ENCODE measurements at places on chromosomes 16 and 17.
A peak's percentile ranks its signal among the peaks of the same experiment; 100 is the strongest.

- DNase-seq = peak; percentile 96
Measured at GRCh38 chr16:89395150-89396142, 94.9 kb downstream of the ANKRD11 start.

DNA sequence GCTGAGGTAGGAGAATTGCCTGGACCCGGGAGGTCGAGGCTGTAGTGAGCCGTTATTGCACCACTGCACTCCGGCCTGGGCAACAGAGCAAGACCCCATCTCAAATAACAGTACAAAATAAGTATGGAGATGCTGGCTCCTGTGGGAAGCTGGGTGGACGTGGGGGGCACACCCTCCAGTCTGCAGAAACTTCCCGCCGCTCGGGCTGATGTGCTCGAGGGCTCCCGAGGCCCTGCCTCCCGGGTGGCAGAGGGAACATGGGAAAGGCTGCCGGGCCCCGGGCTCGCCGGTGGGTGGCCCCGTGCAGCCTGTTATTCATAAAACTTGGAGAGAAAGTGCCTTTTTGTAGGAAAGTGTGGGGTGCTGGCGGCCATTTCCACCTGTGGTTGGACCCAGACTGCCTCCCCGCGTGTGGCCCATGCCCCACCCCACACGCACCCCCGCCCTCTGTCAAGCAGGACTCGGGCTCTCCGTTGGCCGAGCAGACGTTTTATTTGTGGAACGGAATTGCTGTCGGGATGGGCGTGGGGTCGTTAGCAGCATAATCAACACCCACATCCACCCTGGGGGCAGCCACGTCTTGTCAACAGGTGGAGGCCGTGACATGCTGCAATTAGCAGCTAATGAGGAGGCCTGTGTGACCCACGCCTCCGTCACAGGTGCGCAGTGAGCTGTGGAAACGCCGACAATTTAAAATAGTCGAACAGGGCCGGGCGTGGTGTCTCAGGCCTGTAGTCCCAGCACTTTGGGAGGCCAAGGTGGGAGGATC is 7.4 kb upstream of the CIAO3 start:
- DNase-seq = no peak

DNA sequence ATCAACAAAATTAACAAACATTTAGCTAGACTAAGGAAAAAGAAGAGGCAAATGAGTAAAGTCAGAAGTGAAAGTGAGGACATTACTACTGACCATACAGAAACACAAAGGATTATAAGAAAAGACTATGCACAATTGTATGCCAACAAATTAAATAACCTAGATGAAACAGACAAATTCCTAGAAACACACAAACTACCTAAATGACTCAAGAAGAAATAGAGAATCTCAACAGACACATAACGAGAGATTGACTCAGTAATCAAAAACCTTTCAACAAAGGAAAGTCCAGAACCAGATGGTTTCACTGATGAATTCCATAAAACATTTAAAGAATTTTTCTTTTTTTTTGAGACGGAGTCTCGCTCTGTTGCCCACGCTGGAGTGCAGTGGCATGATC is 35.7 kb upstream of the MYLK3 start:
- peak; percentile 16 for DNase-seq

GRCh38 chr16:28010671-28011070 is 52.8 kb downstream of the GSG1L start:
- DNase-seq = no peak

GRCh38 chr17:67994817-67995569 is 1.3 kb downstream of the C17orf58 start:
- peak; percentile 63 for DNase-seq

DNA sequence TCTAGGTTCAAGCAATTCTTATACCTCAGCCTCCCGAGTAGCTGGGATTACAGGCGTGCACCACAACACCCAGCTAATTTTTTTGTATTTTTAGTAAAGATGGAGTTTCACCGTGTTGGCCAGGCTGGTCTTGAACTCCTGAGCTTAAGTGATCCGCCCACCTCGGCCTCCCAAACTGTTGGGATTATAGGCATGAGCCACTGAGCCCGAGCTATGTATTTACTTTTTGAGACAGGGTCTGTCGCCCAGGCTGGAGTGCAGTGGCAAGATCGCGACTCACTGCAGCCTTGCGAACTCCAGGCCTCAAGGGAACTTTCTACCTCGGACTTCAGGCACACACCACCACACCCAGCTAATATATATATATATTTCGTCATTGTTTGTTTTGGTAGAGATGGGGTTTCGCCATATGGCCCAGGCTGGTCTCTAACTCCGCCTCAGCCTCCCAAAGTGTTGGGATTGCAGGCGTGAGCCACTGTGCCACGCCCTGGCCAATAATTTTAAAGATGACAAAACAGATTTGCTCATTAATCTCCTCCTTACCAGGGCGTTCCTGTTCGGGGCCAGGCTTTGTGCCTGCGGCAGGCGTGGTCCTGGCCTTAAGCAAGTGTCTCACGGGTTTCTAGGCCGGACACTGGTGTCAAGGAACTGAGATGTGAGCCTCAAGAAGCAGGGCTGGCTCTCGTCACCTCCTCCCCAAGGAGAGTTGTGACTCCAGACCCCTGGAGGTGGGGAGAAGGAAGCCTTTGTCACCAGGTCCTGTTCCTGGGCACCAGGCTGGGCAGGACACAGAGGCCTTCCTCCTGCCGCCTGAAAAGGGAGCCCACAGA is 4.3 kb upstream of the NPW start:
- no peak for DNase-seq

GRCh38 chr16:51049678-51050376 is 101.2 kb downstream of the SALL1 start:
- no peak for DNase-seq

DNA sequence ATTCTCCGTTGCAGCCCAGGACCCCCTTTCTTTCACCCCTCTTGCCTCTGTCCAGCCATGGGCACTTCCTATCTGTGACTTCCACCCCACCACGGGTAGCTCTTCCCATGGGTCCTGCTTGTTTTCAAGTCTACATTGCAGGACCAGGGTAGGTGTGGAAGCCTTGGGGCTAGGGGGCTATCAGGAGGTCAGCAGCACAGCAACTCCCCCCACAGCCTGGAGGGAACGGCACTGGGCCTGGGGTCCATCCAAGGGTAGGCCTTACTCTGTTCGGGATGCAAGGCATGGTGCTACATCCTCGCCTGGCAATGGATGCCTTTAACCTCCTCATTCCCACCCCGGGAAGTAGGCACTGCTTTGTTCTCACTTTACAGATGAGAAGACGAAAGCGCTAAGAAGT is 109.3 kb downstream of the IRX5 start:
- DNase-seq = no peak

GRCh38 chr17:7138800-7139381 is 24.3 kb upstream of the ASGR2 start:
- DNase-seq = no peak

GRCh38 chr17:81251709-81252301 is 12.7 kb downstream of the NDUFAF8 start:
- no peak for DNase-seq

- DNase-seq = no peak
Measured at GRCh38 chr17:10956821-10957220, 118.9 kb upstream of the PIRT start.

GRCh38 chr17:70581459-70581858 is 412.1 kb downstream of the KCNJ2 start:
- no peak for DNase-seq

DNA sequence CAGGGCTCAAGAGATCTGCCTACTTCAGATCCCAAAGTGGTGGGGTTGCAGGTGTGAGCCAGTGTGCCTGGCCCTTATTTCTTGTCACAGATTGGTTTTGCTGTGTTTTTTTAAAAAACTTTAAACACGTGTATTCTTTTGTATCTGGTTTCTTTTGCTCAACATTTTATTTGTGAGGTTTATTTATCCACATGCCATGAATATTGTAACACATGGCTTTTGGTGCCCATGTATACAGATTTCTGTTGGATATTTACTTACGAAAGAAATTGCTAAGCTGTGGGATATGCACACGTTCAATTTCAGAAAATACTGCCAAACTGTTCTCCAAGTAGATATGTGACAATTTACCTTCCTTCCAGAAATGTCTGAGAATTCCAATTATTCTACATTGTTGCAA is 18.7 kb upstream of the IL34 start:
- no peak for DNase-seq

DNA sequence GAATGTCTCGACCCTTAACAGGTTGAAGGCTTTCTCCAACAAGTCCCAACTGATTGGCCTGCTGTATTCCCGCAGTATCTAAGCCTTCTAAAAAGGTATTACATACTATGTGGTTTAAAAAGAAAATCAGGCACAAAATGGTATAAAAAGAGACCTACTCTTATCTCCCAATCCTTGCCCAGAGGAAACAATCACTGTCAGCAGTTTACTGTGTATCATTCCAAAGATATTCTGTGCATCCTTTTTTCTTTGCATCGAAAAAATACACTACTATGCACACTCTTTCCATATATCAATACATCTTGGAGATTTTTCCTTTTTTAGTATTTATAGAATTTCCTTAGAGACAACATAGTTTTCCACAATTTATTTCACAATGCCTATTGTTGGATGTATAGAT is 118.8 kb upstream of the TBX2 start:
- DNase-seq = no peak

DNA sequence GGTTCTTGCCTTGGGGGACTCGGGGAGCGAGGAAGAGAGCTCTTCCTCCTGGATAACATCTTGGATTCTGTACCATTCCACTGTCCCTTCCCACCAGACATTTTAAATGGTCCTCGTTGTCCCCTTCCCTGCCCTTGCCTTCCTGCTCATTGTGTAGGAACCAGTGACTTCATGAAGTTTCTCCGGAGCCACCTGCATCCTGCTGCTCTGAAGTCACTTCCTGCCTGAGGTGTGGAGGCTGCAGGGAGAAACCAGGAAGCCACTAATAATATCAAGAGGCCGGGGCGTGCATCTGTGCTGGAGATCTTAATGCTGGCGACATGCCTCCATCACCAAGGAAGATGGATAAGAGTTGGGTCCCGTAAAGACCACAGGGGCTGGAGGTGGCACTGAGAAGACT is 6.2 kb upstream of the SLC16A13 start:
- no peak for DNase-seq

DNA sequence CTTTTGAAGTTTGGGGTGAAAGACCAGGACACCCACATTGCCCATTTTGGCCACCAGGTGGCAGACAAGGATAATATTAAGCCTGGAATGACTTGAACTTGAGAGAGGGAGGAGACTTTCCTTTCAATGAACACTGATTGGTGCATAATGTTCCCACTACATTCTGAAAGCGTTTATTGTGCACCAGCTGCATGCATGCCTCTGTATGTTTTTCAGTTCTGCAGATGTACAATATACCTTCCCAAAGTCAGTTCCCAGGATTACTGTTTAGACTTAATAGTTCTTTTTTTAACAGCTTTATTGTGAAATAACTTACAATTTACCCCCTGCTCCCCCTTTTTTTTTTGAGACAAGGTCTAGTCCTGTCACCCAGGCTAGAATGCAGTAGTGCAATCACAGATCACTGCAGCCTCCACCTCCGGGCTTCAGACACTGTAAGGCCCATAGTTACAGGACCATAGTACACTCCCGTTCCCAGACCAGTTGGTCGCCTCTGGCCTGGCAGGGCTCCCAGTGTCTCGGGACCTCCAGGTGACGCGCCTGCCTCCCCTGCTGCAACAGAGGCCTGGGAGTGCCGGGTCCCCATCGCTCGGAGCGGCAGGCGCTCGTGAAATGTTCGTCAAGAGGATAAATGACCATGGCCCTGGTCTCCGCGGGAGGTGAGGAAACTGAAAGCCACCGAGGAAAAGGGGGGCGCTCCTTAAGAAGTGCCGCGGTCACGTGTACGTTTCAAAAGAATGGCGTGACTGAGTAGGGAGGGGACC is 12.2 kb downstream of the CES2 start:
- DNase-seq = peak; percentile 78

DNA sequence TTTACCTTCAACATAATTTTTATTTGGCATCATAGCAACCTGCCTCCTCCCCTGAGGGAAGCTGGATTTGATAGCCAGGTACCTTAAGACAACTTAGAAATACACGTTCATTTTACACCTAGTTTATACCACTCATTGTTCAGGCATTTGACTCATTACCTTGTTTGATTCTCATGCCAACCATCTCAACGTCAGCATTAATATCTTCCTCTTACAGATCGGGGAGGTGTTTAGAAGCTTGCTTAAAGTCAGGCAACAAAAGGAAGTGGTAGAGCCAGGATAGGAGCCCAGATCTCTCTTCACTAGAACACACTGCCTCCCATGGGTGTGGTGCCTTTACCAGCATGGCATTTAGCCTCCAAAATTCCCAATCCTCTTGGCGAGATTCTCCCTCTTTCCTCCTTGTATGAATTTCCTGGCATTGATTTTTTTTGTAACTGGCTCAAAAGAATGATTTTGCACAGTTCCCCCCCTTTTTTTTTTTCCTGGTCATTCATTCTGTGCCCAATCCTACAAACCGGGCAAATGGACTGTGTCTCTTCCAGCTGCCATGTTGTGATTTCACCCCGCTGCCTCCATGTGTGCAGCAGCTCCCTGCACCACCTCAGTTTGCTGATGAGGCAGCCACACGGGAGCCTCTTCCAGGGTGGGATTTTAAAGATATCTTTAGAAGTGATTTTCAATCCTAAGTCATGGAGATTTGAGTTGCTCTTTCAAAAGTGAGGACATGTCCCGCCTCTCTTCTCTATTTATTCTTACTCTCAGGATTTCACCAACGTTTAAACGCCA is 383.6 kb downstream of the UTP18 start:
- no peak for DNase-seq

- no peak for DNase-seq
Measured at GRCh38 chr16:78386557-78387324, 287.3 kb downstream of the WWOX start.

- no peak for DNase-seq
Measured at GRCh38 chr16:68296291-68296690, 14.5 kb downstream of the SLC7A6OS start.

GRCh38 chr16:54437401-54437800 is 150.8 kb upstream of the IRX3 start:
- no peak for DNase-seq

DNA sequence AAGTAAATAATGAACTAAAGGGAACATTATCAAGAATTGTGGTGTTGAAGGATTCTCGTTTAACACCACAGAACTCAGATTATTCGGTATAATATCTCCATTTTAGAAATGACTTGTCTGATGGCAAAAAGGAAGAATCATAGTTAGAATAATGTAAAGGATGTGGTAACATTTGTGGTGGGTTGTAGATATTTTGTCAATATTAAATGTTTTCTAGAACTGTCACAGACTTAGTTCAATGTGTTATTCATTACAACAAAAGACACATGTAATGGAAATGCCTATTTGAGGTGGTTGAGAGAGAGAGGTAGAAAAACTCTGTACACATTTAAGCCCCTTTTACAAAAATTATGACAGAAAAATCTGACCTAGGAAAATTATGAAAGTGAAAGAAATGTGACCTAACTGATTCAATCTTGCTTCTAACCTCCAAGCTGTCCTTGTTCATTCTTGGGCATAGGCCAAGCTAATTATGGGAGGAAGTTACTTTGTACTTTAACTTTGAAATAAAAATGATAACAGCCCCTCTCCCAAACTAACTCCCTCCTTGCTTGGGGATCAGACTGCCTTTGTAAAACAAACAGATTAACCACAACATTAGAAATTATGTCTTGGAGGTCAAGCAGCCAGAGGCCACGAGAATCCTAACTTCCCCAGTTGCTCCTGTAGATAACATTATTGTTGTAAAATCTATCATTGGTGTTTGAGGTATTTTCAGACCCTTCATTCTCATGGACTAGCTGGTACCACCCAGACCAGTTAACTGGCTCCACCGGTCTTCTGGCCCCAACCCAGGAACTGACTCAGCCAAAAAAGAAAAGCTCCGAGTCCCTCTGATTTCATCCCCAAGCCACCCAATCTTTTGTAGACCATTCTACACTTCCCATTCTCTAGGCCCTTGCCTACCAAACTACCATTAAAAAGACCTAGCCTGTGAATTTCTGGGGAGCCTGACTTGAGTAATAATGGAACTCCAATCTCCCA is 1287.8 kb upstream of the CDH8 start:
- peak; percentile 36 for DNase-seq

- DNase-seq = peak; percentile 56
Measured at GRCh38 chr17:68291836-68292688, 767 bp downstream of the ARSG start.
